ENCODE measurements at places on chromosomes 6 and 20.

DNA sequence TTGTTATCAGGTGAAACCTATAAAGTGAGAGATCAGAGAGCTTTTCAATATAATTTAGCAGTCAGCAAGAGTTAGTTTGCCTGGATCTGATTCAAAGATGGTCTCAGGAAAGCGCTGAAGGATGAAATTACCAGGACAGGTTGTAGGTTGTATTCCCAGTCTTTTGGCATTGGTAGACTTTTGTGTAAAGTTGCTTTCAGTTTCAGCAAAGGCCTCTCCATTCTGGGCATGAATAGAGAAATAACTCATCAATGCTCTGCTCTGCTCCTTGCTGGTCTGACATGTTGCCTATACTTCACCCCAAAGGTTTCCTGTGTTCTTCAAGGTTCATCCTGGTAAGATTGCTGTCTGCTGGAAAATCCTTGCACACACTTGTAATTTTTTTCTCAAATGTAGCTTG lies 714.8 kb downstream of the EPM2A start:
- no peak for DNase-seq

DNA sequence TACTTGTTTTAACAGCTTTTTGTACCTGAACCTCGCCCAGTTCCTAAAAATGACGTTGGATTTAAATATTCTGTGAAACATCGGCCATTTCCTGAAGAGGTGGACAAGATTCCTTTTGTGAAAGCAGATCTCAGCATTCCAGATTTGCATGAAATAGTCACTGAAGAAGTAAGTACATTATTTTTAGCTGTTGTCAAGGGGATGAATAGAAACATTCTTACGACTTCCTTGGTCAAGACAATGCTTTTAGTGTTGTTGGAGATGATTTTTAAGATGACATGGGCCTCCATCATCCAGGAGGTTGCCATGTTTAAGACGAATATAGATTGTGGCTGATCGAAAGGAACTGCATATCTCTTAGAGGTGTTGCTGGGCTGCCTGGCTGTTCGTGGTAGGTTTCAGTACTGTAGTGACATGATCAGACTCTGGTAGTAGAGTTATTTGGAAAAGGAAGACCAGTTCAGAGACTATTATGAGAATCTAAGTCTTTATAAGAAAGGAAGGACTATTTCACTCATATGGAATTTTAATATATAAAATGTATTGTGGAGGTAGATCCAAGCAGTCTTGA lies 29.9 kb upstream of the ADIG start:
- no peak for DNase-seq

DNA sequence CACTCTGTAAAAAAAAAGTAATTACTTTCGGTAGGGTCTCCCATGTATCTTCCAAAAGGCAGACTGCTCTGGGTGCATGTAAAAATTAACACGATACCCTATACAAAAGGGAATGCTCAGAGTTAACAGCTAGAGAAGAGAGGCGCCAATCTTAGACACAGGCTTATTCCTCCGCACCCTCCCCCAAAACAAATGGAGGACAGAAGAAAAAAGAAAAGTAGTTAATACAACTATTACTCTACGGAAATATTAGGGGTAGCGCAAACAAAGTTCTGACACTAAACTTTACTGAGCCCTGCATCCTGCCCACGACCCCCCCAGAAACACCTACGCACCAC lies 331 bp upstream of the UFL1 start:
- no peak for DNase-seq

DNA sequence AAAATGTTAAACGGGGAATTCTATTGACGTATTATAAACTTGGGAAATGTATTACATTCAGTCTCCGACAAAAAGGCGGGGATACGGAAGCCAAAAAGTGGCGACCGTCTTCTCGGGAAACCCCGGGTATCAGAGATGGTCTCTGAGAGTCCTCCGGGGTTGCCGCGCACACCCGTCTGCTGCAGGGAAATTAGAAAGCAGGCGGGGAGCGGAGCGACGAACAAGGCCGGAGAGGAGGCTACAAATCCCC lies 1.5 kb downstream of the SALL4 start:
- DNase-seq: no peak

- DNase-seq: no peak
Observed at GRCh38 chr20:62238569-62239277, 402 bp downstream of the OSBPL2 start.

DNA sequence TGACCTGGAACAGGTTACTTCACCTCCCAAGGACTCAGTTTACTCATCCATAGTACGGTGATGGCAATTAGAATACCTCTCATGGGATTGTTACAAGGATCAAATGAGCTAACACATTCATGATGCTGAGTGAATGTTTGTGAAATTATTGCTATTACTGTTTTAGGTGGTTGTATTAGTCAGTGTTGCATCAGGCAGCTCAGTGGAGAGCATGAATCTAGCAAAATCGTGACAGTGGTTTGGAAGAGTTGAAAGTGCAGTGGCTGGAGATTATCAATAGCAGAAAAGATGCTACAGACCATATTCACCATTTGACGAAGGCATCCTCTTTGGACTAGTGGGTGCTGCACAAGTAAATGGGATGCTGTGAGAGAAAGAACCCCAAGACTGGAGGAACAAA lies 50.4 kb upstream of the CTNNBL1 start:
- no peak for DNase-seq

DNA sequence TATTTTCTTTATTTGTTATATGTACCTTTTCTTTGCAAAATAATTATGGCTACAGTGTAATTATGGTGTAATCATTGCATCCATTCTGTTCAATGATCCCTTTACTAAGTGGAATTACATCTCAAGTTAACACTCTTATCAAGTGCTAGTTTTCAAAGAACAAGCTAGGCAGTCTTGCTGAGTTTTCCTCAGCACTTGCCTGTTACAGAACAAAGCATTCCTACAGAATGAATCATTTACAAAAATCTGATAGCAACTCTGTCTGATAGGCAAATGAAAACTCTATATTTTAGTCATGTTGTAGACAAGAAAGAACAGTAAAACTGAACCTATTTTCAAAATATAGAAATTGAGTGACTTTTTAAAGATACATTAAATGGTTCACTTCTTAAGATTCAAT lies 109.8 kb upstream of the POU3F2 start:
- no peak for DNase-seq

GRCh38 chr6:31836047-31836473 lies 8.5 kb downstream of the HSPA1B start:
- no peak for DNase-seq

DNA sequence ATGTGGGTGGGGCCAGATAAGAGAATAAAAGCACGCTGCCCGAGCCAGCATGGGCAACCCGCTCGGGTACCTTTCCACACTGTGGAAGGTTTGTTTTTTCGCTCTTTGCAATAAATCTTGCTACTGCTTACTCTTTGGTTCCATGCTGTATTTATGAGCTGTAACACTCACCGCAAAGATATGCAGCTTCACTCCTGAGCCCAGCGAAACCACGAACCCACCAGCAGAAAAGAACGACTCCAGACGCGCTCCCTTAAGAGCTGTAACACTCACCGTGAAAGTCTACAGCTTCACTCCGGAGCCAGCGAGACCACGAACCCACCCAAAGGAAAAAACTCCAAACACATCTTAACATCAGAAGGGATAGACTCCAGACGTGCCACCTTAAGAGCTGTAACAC lies 76.7 kb downstream of the TFAP2A start:
- DNase-seq: no peak

- DNase-seq: no peak
Observed at GRCh38 chr6:112257178-112257855, 3.0 kb upstream of the LAMA4 start.

GRCh38 chr20:58449681-58450221 lies 60.7 kb downstream of the VAPB start:
- DNase-seq: no peak

- DNase-seq: no peak
Observed at GRCh38 chr20:58745391-58745790, 52.8 kb downstream of the NPEPL1 start.

DNA sequence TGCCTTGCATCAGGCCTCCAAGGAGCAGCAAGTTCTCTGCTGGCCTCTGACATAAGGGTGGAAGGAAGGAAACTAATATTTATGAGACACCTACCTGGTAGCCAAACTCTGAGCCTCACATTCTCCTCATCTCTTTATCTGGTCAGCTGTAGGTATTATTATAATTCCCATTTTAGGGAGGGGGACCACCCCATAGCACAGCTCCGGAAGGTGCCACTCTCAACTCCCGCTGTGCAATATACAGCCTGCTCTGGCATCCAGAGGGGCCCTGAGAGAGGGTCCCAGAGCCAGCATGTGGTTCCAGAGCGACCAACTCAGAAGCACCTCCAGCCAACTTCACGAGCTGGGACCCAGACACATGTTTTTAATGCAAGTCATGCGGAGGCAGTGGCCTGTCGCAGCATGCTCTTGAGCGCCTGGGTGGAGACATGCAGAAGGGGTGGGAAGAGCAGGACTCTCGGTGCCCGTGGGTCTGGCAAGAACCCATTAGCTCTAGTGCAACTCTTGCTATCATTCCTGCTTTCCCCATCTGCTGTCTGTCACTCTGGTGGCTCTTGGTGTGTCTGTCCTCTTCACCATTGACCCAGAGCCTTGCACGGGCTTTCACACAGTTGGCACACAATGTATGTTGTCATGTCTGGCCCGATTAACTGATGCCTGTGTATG lies 15.0 kb upstream of the MYMX start:
- DNase-seq: no peak
